ENCODE measurements at places on chromosomes 4 and X.

DNA sequence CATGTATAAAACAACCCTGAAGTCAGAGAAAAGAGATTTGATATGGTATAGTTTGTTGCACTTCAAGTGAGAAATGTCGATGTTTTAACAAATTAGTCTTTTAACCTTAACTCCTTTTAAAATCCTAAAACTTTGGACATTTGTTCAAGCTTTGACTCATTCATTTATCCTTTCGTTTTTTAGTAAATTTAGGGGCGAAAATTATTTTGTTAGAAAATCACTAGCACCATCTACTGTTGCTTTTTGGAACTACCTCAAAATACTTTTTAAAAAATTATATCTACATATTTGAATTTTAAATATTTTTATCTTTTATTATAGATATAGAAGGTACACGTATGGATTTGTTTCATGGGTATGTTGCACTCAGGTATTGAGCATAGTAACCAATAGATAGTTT, 165.1 kb upstream of the POF1B start:
- no peak for DNase-seq

DNA sequence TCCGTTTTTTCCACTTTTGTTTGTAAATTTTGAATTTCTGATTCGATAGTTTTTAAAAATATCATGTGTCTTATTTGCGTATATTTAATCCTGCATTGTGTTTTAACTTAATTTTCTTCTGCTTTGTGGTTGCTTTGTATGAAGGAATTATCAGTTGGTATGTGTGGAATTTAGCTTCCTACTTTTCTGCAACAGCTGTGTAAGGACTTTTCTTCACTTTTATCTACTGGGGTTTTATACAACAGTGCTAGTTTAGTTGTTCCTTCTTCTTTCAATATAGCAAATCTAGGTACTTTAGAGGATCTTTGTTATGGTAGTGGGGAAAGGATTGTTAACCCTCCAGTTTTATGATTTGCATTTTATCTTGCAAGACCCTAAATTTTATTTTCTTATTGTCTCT, 410.3 kb downstream of the CCSER1 start:
- no peak for DNase-seq

DNA sequence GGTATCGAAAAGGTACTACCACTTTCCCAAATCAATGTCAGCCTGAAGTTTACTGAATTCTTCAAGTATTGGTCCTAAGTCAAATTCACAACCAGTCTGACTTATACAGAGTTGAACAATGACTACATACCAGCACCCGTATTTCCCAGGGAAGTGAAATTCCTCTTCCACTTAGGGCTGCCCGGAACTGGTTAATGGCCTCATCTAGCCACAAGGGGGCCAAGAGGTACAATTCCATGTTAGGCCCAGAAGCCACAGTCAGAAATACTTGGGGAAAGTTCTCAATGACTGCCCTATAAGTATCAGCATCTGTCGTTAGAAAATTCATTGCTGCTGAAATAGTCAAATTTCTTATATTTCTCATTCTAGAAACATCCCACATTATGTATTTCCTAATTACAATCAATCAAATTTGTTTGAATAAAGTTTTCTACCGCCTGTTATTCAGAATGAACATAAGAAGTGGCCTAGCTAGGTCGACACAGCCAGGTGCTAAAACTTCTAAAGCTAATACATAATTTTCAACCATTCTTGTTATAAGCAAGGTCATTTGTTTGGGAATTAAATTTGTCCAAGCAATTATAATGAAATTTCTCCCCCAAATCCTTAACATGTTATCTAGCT, 5.6 kb upstream of the PCDH7 start:
- no peak for DNase-seq

DNA sequence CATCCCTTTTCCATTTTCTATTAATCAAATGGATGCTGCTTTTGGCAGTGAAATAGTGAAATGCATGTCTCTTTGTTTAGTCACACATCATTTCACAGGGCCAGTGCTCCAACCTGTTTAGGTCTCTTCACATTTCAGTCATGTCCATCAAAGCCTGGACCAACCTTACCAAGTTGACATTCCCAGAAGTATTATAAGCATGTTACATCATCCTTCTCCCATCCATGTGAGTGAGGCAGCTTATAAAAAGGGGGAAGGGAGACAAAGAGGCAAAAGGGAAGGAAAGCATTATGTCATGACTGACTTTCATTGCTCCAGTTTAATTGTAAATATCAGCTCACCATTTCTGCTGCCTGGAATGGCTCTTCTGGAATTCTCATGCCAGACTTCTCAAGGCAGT, 94.4 kb downstream of the NWD2 start:
- DNase-seq: no peak

DNA sequence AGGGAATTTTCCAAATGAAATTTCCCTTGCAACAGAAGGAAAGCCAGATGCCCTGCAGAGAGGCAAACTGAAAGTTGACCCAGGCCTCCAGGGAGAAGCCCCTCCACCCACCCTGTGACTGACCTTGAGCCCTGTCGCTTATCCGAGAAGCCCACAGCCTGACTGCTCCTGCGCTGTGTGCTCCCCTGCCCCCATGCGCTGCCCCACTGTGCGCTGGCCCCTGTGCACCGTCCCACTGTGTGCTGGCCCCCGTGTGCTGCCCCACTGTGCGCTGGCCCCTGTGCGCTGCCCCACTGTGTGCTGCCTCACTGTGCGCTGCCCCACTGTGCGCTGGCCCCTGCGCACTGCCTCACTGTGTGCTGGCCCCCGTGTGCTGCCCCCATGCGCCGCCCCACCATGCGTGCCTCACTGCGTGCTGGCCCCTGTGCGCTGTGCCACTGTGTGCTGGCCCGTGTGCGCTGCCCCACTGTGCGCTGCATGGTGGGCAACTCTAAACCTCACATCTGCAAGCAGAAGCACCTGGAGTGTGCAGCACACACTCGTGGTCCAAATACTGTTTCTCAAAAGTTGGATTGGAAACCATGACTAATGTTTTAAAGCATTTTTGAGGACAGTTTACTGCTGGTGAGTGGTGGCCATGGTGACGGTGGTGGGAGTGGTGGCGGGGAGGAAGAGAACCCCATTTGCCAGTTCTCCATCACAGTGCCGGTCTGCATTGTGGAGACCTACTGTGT, 8.3 kb upstream of the GRPEL1 start:
- peak; percentile 31 for DNase-seq
